ENCODE measurements at places on chromosomes 2 and 18. TPM values are rescaled to one million over a fixed set of nuclear protein-coding genes. Genes with fewer than 3 reads are reported as not detected.
A peak's percentile ranks its signal among the peaks of the same experiment; 100 is the strongest.

Gene UGT1A4
- not detected for total RNA-seq

GRCh38 chr2:106956416-106956815, 70.4 kb upstream of the ST6GAL2 start:
- no peaks in the 10 kb centered on the region for H3K27me3 ChIP-seq
- no peak for DNase-seq
- no peaks in the 10 kb centered on the region for H3K4me1 ChIP-seq
- H3K36me3 ChIP-seq, result no peaks in the 10 kb centered on the region

Gene ZNF513
- 5.3 TPM for total RNA-seq

- DNase-seq, result no peak
- no peaks in the 10 kb centered on the region for H3K4me1 ChIP-seq
- H3K27ac ChIP-seq, result no peak overlapping the region
- H3K4me3 ChIP-seq, result no peak overlapping the region
- H3K36me3 ChIP-seq, result no peaks in the 10 kb centered on the region
These were observed 24.7 kb upstream of the HNRNPLL start for GRCh38 chr2:38627391-38627790.

GRCh38 chr2:78644854-78645253, 380.6 kb upstream of the REG3G start:
- H3K4me3 ChIP-seq, result no peak overlapping the region
- no peak overlapping the region for H3K27ac ChIP-seq
- H3K27me3 ChIP-seq, result no peaks in the 10 kb centered on the region
- DNase-seq, result no peak

GRCh38 chr18:64384101-64384500, 235.2 kb upstream of the LINC00305 start:
- H3K27me3 ChIP-seq, result no peaks in the 10 kb centered on the region
- no peaks in the 10 kb centered on the region for H3K36me3 ChIP-seq
- no peaks in the 10 kb centered on the region for H3K4me1 ChIP-seq
- no peak for DNase-seq
- no peak overlapping the region for H3K4me3 ChIP-seq

Gene PSMD14
- 138 TPM for total RNA-seq

Gene IL36A
- total RNA-seq, result not detected

Gene SCN3A
- total RNA-seq, result 0.53 TPM

GRCh38 chr2:595831-596592, 81.2 kb downstream of the TMEM18 start:
- H3K4me1 ChIP-seq, result no peaks in the 10 kb centered on the region
- H3K4me3 ChIP-seq, result no peak overlapping the region
- no peaks in the 10 kb centered on the region for H3K27me3 ChIP-seq
- no peak for DNase-seq
- H3K36me3 ChIP-seq, result no peaks in the 10 kb centered on the region

DNA sequence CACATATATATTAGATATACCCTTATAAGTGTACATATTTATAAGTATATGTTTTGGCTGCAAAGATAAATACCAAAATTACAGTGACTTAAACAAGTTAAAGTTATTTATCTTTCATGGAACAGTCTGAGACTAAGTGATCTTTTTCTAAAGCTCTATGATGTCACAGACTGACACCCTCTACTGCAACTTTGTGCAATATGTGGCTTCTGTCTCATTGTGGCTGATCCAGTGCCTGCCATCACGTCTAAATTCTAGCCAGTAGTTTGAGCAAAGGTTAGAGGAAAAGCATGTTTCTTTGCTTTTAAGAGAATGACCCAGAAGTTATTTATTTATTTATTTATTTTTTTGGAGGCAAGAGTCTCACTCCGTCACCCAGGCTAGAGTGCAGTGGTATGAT, 13.8 kb upstream of the GATA6 start:
- H3K4me1 ChIP-seq, result no peaks in the 10 kb centered on the region
- H3K4me3 ChIP-seq, result no peak overlapping the region
- no peak for DNase-seq
- H3K27ac ChIP-seq, result no peak overlapping the region
- peaks cover 15% of the 10 kb centered on the region for H3K27me3 ChIP-seq

Gene SERPINB12
- not detected for total RNA-seq

Gene CFC1
- total RNA-seq, result not detected

DNA sequence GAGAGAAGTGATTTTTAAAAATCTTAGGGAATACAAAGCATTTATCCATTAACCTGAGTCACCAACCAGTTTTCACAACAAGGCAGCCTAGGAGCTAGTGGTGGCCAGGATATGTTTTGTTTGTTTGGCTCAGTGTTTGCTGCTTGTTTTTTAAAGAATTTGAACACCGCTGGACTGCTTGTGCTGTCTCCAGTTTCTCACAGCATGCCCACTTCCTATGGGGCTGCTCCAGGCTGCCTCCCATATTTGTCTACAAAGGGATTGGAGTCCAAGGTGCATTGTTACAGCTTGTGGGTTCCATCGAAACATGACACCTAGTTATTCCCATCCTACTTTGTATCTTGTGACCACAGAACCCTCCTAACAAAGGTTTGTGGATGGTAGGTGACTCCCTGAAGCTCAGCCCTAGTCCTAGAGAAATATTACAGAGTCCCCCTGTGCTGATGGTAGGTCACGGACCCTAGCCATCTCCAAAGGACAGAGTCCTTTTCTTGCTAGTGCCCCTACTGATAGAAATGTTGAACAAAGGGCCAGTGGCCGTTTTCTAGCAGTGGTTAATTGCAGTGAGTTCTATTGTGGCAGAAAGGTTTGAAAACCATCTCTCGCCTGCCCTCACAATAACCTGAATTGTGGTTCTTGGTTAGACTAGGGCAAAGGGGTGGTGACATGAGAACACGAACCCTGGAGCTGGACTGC, 23.2 kb downstream of the GPR39 start:
- no peaks in the 10 kb centered on the region for H3K36me3 ChIP-seq
- no peak overlapping the region for H3K4me3 ChIP-seq
- no peaks in the 10 kb centered on the region for H3K27me3 ChIP-seq
- DNase-seq, result no peak
- H3K27ac ChIP-seq, result no peak overlapping the region

Gene CDH19
- 1.5 TPM for total RNA-seq

DNA sequence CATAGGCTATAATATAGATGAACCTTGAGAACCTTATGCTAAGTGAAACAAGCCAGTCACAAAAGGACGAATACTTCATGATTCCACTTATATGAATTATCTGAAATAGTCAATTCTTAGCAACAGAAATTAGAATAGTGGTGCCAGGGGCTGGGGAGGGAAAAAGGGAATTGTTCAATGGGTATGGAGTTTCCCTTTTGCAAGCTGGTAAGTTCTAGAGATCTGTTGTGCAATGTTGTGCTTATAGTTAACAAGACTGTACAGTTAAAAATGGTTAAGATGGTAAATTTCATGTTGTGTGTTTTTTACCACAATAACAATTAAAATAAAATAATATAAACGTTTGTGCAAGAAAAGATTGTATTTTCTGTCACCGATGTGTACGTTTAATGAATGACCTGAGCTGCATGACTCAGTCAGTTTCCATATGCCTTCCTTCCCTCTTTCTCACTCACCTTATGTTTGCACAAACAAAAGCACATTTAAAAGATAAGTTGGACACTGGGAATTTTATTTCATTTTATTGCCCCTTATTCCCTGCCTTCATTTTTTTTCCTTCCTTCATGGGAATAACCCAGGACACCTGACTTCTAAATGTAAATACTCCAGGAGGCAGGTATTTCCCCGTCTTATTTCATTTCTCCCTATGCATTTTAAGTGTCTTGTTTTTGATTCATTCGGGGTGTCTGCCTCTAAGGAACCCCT, 143.7 kb upstream of the TTC39C start:
- H3K36me3 ChIP-seq, result no peaks in the 10 kb centered on the region
- no peaks in the 10 kb centered on the region for H3K27me3 ChIP-seq
- no peak for DNase-seq
- H3K4me3 ChIP-seq, result no peak overlapping the region
- H3K27ac ChIP-seq, result no peak overlapping the region

DNA sequence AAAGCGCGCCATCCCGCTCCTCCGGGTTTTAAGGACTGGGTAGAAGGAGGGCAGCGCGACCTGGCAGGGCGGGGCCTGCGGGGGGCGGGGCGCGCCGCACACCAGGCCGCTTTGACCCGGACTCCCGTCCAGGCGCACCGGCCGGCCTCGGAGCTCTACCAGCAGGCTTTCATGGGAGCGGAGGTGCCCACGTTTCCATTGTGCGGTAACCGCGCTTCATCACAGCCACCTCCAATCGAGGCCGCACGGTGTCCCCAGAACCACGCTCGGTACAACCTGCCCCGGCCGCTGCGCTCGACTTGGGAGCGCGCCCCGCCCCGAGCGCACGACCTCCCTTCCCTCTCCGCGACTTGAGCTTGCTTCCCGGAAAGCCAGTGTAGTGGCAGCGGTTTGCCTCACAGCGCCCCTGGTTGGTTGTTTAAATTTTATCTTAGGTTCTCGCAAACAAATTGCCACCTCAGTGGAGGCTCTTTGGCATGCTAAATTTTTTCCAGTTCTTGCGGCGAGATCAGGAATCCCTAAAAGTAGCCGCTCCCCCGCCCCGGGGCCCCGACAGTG, 280 bp upstream of the CYP1B1 start:
- H3K36me3 ChIP-seq, result no peaks in the 10 kb centered on the region
- peak overlapping the region; percentile 75 for H3K27ac ChIP-seq
- H3K27me3 ChIP-seq, result peaks cover 37% of the 10 kb centered on the region
- DNase-seq, result peak; percentile 36
- H3K4me3 ChIP-seq, result peak overlapping the region; percentile 72
- no peaks in the 10 kb centered on the region for H3K4me1 ChIP-seq

Gene CNOT9
- total RNA-seq, result 10.4 TPM

- H3K27ac ChIP-seq, result no peak overlapping the region
- no peaks in the 10 kb centered on the region for H3K36me3 ChIP-seq
- DNase-seq, result no peak
- no peak overlapping the region for H3K4me3 ChIP-seq
- no peaks in the 10 kb centered on the region for H3K27me3 ChIP-seq
These were observed 404.1 kb downstream of the ZEB2 start for GRCh38 chr2:144115739-144116291.

GRCh38 chr2:179428649-179429048, 164.0 kb upstream of the SESTD1 start:
- H3K4me3 ChIP-seq, result no peak overlapping the region
- DNase-seq, result no peak
- H3K27ac ChIP-seq, result no peak overlapping the region
- no peaks in the 10 kb centered on the region for H3K36me3 ChIP-seq
- no peaks in the 10 kb centered on the region for H3K27me3 ChIP-seq

DNA sequence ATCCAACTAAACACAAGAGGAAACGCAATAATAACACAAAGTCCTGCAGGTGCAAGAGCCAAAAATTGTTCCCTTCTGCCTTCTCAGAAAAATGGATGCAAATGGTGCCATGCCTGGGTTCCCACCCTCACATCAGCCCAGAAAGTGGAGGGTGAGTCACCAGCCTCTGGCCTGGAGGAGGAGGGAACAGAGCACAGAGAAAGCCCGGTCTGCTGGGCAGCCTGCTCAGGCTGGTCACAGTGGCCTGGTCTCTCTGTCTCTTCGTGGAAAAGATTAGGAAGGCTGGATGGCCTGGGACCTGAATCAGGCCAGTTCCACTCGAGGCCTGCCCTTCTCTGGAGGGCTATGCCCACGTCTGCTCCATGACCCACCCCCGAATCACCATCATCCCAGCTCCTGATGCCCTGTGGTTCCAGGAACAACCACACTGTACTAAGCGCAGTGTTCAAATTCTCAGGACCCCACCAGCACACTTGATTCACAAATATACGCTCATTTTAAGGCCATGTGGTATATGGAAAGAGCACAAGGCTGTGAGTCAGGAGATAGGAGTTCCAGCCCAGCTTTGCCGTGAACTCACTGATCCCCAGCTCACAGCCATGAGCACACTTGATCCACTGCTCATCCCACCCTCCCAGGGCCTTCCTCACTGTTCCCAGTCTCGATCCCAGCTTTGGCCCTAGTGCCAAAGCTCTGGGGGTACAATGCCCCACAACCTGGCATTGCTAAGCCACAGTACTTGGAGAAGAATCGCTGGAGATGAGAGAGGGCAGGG, 82.1 kb downstream of the ZBTB7C start:
- no peaks in the 10 kb centered on the region for H3K27me3 ChIP-seq
- H3K4me1 ChIP-seq, result no peaks in the 10 kb centered on the region
- H3K36me3 ChIP-seq, result no peaks in the 10 kb centered on the region

DNA sequence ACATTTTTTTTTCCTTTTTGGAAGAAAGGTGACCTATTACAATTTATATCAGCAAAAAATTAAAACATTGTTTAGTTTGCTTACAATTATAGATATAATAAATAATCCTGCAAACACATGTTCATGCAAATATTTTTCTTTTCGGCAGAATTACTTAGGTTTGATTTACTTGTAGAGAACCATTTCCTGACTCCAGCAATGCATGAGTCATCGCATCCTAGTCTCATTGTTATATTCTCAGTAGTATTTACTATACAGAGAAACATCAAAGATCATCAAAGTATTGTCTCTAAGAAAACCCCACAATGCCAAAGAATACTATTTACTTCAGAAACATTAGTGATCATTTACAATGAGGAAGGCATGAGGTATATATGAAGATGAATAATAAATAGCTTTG, 40.4 kb upstream of the MTIF2 start:
- no peaks in the 10 kb centered on the region for H3K4me1 ChIP-seq
- no peak overlapping the region for H3K27ac ChIP-seq
- no peak for DNase-seq
- no peaks in the 10 kb centered on the region for H3K27me3 ChIP-seq

Gene B3GNT7
- total RNA-seq, result 0.60 TPM

Gene CABYR
- 0.42 TPM for total RNA-seq

Gene SGPP2
- 0.31 TPM for total RNA-seq

- H3K27ac ChIP-seq, result no peak overlapping the region
- H3K27me3 ChIP-seq, result no peaks in the 10 kb centered on the region
- peaks cover 12% of the 10 kb centered on the region for H3K4me1 ChIP-seq
These were observed 323.9 kb upstream of the RND3 start for GRCh38 chr2:150811259-150811855.

Gene MOGAT1
- total RNA-seq, result not detected

DNA sequence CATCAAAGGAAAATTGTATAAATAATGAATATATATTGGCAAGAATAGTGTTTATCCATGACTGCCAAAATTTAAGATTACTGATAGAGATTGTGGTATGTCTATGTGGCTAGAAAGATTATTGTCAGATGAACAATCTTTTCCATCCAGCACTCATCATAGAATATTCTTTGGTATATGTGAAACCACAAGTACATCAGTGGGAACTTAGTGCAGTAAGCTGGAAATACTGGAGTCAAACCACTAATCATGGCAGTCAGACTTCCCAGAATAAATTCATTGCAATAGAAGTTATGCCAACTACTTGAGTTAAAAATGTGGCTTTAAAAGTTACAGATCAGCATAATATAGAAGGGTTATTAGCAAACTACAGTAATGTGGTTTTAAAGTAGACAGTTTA, 310.3 kb downstream of the GULP1 start:
- no peak overlapping the region for H3K27ac ChIP-seq
- H3K36me3 ChIP-seq, result no peaks in the 10 kb centered on the region
- DNase-seq, result no peak
- H3K27me3 ChIP-seq, result no peaks in the 10 kb centered on the region

- H3K4me3 ChIP-seq, result peak within 1 kb of the TSS; percentile 27
- H3K4me1 ChIP-seq, result no peaks in the 10 kb centered on the region
- H3K27ac ChIP-seq, result no peak within 1 kb of the TSS
- DNase-seq, result no peak
- no peaks in the 10 kb centered on the region for H3K27me3 ChIP-seq
These were observed at the start of gene TDRD15 for GRCh38 chr2:21123473-21124393. TDRD15 (plus strand) TSS chr2:21123968; CDS start chr2:21137468, 13,500 bp downstream.

Gene EIF2B4
- 50.5 TPM for total RNA-seq

Measured in gastrocnemius medialis (tissue), 4 donors.